ENCODE measurements at places on chromosomes 6 and 20.

- DNase-seq: no peak
These were observed 52.2 kb upstream of the DTNBP1 start for GRCh38 chr6:15715060-15715459.

DNA sequence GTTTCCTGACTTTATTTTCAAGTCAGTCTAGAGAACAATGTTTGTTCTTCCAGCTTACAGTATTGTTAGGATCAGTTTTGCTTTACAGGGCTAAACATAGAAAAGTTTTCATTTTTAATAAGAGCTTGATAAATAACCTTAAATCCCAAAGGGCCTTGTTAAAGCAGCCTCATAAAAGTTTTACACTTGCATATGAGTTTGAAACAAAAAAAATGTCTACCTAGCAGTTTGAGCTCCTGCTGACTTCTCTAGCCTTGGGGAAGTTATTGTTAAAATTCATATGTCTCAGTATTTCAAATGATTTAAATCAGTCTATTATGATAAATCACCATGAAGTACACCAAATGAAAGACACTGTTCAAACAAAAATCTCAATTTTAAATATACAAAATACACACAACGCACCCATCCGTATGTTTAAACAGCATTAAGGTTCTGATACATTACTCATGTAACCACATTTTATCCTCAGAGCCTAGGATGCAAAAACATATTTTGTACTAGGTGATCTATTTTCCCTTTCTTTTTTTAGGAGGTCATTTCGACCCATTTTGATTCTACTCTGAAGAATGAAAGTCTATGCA lies 87.2 kb downstream of the UBE3D start:
- DNase-seq: no peak

DNA sequence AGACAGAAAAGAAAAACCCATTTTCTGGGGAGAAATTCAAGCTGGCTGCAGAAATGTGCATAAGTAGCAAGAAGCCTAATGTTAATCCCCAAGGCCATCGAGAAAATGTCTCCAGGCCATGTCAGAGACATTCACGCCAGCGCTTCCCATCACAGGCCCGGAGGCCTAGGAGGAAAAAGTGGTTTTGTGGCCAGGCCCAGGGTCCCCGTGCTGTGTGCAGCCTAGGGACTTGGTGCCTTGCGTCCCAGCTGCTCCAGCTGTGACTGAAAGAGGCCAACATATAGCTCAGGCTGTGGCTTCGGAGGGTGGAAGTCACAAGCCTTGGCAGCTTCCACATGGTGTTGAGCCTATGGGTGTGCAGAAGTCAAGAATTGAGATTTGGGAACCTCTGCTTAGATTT lies 10.9 kb downstream of the IFNGR1 start:
- DNase-seq: no peak

- no peak for DNase-seq
These were observed 286.7 kb upstream of the POU3F2 start for GRCh38 chr6:98547634-98548033.

DNA sequence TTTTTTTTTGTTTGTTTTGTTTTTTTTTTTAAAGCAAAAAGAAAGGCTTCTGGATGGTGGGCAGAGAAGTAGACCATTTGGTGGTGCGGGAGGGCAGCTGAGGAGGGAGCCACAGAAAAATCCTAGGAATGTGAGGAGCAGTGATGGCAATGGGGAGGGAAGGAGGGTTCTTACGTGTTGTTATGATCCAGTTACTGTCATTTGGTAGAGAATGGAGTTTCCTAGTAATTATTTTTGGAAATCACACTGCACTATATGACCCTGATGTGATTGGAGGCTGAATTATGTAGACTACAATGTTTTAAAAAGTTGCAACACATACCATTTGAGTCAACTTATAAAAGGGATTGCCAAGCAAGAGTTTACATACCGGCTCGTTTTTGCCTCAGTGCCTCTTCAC lies 22.1 kb downstream of the ADGRF5 start:
- DNase-seq: no peak

- peak; percentile 52 for DNase-seq
These were observed 111.3 kb downstream of the LY86 start for GRCh38 chr6:6699741-6700367.

GRCh38 chr6:139313784-139314545 lies 22.2 kb upstream of the TXLNB start:
- peak; percentile 74 for DNase-seq

DNA sequence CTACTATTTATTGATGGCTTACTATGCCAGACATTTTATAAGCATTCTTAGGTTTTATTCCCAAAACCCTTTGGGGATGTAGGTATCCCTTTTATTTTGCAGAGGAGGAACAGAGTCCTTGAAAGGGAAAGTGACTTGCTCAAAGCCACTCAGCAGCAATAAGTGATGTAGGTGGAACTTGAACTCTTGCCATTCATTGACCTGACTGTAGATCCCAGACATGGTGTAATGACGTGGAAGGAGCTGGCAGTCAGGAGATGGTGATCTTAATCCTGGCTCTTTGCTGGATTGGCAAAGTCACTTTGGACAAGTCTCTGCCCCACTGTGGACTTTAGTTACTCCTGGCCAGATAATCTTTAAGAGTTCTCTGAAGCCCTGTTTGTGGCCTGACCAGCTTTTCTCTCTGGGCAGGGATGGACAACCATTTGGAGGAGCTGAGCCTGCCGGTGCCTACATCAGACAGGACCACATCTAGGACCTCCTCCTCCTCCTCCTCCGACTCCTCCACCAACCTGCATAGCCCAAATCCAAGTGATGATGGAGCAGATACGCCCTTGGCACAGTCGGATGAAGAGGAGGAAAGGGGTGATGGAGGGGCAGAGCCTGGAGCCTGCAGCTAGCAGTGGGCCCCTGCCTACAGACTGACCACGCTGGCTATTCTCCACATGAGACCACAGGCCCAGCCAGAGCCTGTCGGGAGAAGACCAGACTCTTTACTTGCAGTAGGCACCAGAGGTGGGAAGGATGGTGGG lies 1.6 kb downstream of the DBNDD2 start:
- DNase-seq: no peak

DNA sequence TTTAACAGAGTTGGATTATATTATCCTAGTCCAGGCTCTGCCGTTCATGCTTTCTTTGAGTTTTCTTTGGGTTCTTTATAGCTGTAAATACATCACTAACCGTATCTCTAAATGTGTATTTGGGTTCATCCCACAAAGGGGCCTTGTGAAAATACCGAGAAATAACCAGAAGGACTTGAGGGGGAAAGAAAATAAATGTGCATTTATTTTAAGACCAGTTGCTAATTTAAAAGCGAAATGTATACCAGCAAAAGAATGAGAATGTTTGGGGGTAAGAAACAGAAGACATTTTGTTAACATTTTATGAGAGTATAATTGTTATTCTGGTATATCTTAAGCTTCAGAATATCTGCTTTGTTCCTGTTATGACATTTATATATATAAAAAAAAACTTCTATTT lies 38.9 kb downstream of the LRRN4 start:
- DNase-seq: no peak

DNA sequence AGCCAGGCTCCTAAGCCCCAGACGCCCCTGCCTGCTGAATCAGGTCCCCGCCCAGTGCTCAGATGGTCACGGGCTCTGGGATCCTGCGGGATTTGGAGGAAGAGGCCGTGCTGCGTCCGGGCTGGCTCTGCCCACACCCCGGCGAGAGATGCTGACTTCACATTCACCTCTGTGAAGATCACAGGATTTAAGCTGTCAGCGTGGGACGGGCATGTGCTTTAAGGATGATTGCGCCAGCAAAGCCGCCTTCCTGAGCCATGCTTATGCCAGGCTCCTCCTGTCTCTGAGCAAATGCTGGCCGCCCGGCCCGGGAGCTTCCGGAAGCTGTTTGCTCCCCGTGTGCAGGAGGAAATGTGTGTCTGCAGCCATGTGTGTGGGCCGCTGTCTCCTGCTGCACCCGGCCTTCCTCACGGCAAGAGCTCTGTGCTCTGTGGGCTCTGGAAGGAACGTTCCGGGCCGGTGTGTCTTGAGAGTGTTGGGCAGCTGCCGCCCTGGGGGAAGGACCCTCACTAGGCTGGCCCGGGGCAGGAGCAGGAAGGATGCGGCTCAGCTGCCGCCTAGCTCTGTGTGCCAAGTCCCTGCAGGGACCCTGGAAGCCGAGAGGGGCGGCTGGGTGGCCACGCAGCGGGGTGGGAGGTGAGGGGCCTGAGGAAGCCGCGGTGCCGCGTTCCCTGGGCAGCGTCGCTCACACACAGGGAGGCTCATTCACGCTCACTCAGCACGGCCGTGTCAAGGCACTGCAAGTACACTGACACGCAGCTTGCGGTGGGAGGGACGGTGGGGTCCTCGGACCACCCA lies 19.0 kb upstream of the BHLHE23 start:
- peak; percentile 34 for DNase-seq

DNA sequence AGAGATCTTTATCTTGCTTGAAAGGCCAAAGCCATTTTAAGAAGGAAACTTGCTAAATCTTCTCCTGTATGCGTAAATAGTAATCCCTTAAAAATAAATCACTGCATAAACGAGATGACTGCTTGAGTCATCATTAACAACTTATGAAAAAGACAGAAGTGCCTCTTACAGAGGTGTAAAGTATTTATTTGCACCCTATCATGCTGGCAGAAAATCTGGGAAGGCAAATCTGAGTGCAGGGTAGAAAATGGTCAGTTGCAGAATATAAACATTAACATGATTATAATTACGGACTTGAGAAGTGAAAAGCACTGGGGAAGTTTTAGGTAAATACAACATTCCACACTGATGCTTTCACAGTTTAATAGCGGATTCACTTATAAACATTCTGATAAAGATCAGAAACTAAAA lies 67.5 kb upstream of the FBXO30 start:
- DNase-seq: no peak

DNA sequence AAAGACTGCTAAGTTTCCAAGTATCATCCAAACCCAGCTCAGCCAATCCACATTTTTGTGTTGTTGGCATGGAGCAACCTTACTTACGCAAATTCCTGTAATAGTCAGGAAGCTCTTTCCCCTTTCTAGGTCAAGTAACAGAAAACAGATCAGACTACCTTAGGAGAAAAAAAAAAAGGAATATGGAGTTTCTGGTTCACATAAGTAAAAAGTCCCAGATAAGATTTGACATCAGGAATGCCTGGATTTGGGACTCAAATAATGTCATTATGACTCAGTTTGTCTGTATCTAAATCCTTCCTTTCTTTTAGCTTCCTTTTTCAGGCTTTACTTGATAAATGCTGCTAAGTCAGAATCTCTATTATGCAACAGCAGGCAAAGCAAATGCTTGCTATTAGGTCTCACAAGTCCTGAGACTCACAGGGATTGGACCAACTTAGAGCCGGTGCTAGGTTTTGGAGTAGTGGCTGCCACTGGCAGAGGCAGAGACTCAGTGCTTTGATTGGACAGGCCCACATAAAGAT lies 44.5 kb downstream of the NCOA7 start:
- DNase-seq: no peak

DNA sequence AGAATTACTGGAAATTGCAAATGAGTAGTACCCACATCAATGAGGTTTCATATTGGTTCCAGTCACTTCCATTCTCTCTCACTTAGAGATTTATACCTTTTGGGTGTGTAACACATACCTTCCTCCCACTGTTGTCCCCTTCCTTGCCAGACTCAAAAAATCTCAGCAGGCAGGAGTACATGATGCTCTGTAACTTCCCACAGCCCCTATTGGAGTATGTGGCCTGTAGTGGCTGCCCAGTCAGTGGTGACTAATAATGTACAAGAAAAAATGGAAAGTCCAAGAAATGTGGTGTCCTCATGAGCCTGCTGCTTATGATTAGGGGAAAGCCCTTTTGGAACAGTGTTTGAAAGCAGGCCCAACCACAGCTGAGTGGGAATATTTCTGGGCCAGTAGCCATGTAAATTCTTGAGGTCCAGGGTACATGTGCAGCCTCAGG lies 312.0 kb downstream of the ZFAND3 start:
- no peak for DNase-seq

GRCh38 chr20:52783769-52784168 lies 188.4 kb upstream of the TSHZ2 start:
- DNase-seq: peak; percentile 59

- no peak for DNase-seq
These were observed 129.8 kb upstream of the FOXQ1 start for GRCh38 chr6:1181939-1182605.

- DNase-seq: no peak
These were observed 511.1 kb upstream of the MAP3K7 start for GRCh38 chr6:91098006-91098405.

DNA sequence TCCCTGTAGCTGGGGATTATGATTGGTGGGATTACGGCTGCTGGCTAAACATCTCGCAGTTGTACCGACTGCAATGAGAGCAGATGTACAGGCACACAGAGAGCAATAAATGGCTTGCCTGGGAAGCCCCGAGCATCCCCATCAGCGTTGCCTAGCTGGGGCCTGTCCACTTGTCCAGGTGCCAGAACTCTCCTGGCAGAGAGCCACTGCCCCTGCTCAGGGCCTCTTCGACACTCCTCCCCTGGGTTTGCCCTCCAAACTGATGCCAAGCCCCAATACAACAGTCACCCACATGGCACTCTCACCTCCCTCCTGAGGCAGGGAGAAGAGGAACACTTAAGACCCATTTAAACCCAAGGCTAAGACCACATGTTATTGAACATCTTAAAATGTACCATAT lies 715.1 kb downstream of the PTPRT start:
- no peak for DNase-seq

DNA sequence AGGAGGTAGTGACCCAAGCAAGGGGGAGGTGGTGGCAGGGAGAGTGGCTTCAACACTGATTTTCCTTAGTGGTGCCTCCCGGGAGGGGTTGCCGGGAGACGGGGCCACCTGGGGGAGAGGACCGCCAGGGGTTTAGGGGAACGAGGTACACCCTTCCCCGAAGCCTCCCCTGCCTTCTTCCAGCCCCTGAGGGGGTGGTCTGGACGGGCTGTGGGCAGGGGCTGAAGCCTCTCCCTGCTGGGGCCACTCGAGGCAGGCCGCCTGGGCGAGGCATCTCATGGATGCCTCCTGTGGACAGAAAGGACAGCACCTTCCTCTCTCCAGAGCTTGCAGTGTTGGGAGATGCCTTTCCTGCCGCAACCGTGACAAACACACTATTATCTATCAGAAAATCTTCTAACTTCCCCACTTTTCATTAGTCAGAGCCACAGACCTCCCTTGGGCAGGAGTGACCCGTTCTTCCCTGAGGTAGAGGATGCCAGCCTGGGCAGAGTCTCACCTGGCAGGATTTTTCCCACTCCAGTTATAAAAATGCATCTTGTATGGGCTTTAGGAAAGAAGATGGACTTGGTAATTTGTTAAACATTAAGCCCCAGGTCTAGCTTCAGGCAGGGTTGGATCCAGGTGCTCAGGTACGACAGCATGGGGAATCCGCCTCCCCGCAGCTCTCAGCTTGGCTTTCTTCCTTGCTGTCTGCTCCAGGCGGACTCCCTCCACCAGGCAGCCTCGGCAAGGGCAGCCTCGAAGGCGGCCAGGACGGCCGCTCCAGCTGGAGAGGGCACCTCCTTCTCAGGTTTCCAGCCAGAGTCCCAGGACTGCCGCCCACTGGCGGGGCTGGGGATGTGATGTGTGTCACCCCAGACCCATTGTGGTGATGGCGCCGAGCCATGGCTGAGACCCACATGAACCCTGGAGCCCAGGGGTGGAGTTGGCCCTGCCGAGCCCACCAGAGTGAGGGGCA lies 11.0 kb downstream of the HRH3 start:
- peak; percentile 80 for DNase-seq

Data from H9 (cell line).